Stimulated activated CD4-positive, alpha-beta T cell treated with anti-CD3 and anti-CD28 coated beads, Interleukin-2, amount 100 ng/mL, for 48 hours (primary cell): ENCODE measurements at places on chromosomes 4 and X.

DNA sequence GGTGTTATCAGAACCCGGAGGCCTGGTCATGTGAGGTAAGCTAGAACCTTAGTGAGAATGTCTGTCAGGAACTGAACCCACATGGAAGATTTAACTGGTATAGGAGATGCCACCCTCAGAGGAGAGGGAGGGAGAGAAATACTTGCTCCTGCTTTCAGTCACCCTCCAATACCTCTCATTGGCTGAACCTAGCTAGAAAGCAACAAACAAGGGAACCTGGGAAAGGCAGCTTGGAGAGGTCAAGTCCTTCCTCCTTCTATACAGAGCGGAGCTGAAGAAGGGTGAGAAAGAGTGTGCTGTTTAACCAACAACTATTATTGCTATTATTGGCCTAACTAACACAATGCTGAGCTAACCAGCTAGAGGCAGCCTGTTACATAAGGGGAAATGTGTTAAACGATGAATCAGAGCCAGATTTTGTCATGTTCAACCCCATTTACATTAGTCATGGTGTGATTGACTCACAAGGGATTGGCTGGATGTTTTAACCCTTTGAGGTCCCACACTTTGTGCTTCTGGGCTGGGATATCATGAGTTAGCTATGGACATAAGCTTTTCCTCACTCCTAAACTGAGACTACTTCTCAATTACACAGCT is 96.5 kb upstream of the ESX1 start:
- no peak for DNase-seq

GRCh38 chr4:174828845-174829701 is at the start of gene GLRA3:
GLRA3 (minus strand) TSS chr4:174829247; CDS start chr4:174828811, 436 bp downstream.
- DNase-seq = no peak

- DNase-seq = no peak
These were observed 200.7 kb upstream of the SPIN4 start for GRCh38 chrX:63551856-63552255.

- DNase-seq = no peak
These were observed 448 bp upstream of the SCFD2 start for GRCh38 chr4:53366301-53366716.

GRCh38 chrX:155779831-155780230 is 101.3 kb upstream of the VAMP7 start:
- no peak for DNase-seq

- no peak for DNase-seq
These were observed 95.9 kb downstream of the RASL11B start for GRCh38 chr4:52957835-52958631.

- DNase-seq = no peak
These were observed 184.1 kb upstream of the LNX1 start for GRCh38 chr4:53775381-53775780.

DNA sequence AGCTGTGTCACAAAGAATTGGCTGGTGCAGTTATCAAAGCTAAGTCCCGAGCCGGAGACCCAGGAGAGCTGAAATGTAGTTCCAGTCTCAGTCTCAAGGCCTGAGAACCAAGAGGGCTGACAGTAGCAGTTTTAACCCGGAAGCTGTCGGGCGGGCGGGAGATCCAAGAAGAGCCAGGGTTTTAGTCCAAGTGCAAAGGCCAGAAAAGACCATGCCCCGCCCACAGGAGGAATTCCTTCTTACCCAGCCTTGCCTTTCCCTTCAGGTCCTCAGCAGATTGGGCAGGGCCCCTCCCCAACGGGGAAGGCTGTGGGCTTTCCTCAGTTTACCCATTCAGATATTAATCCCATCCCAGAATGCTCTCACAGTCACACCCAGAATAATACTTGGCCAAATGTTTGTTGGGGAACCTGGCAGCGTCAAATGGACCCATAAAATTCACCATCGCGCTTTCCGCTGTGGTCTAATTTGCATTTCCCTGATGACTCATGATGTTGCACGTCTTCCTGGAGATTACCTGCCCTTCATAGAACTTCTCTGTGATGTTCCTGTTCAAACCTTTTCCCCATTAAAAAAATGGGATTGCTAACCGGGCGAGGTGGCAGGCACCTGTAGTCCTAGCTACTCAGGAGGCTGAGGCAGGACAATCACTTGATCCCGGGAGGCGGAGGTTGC is 16.2 kb downstream of the MAEA start:
- no peak for DNase-seq

DNA sequence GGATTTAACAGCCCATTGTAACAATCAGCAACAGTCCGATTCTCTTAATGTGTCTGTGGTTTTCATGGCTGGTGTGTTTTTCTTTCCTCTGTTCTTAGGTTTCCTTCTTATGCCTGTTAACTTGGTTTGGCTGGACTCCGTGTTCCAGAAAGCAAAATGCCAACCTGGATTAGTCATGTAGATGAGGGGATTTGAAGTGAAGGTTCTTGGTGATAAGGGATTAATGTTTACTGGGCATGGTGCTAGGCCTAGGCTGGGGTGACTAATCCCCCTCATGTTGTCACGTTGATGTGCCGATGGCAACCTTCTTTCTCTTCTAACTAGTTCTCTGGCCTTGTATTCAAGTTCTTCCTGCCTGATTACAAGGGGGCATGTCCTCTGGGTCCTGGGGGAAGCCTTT is 85.9 kb downstream of the REPS2 start:
- no peak for DNase-seq

GRCh38 chr4:156906325-156906724 is 65.3 kb downstream of the PDGFC start:
- DNase-seq = no peak

DNA sequence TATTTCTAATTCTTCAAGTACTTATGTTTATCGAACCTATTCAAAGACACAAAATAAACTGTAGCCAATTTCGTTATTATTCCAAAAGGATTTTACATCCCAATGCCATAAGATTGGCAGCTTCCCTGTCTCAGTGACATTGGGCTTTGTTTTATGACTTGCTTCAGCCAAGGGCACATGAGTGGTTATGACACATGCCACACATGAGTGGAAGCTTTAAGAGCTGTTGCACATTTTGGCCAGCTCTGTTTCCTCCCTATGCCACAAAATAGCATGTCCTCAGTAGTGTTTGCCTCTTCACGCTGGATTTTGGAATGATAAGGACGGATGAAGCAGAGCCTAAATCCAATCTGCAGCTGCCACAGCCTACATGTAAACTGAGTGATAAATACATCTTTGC is 21.9 kb downstream of the SEC24D start:
- DNase-seq = no peak

- no peak for DNase-seq
These were observed 1.5 kb upstream of the NR3C2 start for GRCh38 chr4:148443512-148444295.

DNA sequence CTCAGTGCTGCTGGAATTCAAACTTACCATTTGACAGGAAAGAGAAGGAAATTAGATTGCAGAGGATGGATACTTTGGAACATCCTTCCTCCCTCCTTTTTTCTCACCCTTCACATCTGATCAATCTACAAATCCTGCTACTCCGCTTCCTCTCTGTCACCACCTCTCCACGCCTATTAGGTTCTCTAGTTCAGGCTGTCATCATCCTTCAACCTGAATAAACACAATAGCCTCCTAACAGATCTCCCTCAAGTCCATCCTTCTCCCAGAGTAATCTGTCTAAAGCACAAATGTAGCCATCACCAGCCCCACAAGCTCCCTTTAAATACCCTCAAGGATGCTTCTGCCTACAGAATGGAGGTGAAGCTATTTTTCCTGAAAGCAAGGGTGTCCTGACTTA is 20.0 kb upstream of the SLAIN2 start:
- DNase-seq = no peak

DNA sequence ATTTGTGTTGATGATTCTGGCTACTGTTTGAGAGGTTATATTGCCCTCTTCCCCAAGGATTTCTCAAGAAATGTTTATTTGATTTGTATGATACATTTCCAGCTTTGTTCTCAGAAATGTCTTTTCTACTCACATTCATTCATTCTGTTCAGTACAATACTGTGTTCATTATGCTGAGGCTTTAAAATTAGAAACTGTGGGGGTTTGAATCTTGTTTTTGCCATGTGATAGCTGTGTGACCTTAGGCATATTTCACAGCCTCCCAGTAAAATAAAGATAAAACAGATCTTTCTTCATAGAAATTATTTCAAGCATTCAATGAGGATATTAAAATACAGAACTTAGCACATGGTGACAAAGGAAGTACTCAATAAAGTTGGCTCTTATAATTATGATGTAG is 123.9 kb downstream of the DMD start:
- no peak for DNase-seq

DNA sequence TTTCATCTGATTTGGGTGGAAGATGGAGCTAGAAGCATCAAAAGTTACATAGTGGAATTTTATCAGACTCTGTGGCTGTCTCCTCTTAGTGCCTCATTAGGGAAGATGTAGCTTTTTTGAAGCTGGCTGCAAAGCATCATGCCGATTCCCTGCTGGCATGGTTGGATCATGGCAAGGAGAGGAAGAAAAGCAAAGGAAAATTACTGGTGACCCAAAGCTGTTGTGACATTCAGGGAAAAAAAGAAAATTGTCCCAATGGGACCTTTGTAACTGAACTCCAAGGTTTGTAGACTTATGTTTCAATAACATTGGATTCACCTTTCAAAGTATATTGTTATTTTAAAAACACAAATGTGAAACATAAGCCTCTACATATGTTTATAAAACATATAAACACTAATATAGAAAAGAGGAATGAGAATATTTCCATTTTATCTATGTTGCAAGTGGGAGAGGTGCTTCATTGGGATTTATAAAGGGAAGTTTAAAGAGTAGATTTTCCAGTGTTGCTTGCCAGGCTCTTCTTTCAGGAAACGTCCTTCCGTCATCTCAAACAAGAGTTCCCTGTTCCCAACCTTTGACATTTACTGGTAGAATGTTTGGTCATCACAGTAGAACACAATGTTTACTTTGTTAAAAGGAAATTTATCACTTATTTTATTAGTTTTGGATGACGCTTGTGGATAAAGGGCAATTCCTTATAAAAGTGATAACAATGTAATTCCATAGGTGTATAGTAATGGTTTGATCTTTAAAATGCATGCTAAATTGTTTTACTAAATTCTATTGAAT is 190.1 kb upstream of the GPRIN3 start:
- DNase-seq = no peak

- DNase-seq = no peak
These were observed 220.6 kb downstream of the SNCA start for GRCh38 chr4:89616382-89616781.

DNA sequence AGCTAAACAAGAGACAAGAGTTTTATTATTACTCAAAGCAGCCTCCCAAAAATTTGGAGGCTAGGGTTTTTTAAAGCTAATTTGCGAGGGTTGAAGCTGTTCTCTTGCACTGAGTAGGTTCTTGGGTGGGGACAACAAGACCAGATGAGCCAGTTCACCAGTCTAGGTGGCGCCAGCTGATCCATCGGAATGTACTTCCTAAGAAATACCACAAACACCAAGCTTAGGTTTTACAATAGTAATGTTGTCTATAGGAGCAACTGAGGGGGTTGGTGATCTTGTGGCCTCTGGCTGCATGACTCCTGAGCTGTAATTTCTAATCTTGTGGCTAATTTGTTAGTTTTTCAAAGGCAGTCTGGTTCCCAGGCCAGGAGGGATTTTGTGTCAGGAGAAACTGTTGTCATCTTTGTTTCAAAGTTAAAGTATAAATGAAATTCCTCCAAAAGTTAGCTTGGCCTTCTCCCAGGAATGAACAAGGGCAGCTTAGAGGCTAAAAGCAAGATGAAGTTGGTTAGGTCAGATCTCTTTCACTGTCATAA is 130.6 kb downstream of the SLC7A11 start:
- no peak for DNase-seq

DNA sequence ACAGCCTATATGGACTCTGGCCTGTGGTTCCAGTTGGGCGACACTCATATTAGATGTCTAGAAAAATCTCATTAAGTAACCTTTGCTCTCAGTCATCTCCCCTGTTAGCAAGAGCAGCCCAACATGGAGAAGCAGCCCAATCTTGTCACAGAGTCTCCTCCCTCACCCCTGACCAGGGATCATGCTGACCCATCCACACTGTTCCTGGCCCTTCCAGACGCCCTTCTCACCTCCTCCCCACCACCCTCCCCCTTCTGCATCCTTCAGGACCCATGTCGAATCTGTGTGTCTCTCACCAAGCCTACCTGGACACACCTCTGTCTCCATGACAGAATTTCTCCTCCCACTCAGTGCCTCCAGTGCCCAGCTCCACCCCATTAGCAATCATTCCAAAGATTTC is 190.1 kb downstream of the STIM2 start:
- no peak for DNase-seq

GRCh38 chr4:129176864-129177263 is 80.9 kb downstream of the C4orf33 start:
- no peak for DNase-seq

DNA sequence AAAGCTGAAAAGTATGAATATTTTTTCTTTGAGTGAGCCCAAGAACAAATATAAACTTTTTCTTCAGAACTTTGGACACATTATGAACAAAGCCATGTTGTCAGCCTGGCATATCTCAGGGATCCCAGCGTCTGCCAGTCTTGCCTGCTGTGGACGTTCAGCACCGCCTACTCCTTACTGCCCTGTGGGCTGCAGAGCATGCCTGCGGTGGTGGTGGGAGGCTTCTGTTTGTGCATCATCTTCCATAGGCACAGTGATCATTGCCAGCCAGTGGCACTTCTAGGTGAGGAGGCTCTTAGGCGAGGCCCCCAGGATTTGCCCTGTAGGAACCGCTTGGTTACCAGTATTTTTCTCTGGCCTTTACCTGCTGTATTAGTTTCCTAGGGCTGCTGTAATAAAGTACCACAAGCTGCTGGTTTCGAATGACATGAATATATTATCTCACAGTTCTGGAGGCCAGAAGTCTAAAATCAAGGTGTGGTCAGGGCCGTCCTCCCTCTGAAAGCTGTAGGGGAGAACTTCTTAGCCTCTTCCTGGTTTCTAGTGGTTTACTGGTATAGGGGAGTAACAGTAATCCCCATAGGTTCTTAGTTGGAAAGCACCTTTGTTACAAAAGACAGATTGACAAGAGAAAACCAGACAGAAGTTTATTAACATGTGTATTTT is 15.4 kb downstream of the ANXA3 start:
- DNase-seq = no peak

GRCh38 chrX:9538544-9539045 is 73.7 kb downstream of the TBL1X start:
- no peak for DNase-seq

- no peak for DNase-seq
These were observed 191.2 kb downstream of the IDS start for GRCh38 chrX:149313871-149314371.

DNA sequence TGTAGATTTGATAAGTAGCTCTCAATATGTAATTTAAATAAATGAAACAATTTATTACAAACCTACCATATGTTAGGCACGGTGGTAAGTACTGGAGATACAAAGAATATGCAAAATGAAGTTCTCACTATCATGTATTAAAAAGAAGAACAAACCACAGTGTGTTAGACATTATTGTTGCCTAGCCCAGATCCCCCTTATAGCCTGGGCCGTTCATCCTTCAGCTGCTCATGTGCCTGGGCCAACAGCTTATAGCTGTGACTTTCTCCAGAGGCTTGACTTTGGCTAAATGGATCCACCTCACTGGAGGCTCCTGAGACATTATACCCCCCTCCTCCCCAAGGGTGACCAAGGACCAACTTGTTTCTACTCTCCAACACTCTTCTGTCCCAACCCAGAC is 29.8 kb upstream of the CCNG2 start:
- no peak for DNase-seq

GRCh38 chrX:154123241-154124219 is 20.5 kb upstream of the OPN1LW start:
- no peak for DNase-seq
